ENCODE measurements at places on chromosomes 6 and 20.

DNA sequence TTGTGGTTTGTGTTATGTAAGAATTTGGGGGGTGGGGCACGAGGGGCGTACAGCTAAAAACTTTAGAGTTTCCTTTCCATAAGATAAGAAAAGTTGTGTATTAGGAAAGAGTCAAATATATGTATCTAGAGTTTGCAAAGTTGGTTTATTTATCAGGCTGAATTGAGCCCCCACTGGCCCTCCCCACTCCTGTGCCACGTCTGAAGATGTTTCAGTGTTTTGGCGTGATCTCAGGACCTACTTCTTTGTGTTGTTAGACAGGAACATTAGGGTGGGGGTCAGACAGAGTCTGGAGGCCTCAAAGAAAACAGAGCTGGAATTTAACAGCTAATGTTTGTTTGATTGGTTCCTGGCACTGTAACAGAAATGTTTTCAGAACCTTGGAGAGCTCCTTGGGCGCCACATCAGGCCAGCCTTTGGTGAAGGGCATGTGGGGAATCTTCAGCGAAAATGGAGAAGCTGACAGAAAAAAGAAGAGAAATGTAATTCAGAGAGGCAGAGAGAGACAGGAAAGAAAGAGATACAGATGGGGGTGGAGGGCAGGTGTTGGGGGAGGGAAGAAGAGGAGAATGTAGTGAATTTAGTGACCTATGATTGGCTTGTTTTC, 674 bp downstream of the NRSN1 start:
- no peak for ATAC-seq

- no peak for ATAC-seq
Measured at GRCh38 chr6:49321561-49322072, 141.4 kb downstream of the MMUT start.

DNA sequence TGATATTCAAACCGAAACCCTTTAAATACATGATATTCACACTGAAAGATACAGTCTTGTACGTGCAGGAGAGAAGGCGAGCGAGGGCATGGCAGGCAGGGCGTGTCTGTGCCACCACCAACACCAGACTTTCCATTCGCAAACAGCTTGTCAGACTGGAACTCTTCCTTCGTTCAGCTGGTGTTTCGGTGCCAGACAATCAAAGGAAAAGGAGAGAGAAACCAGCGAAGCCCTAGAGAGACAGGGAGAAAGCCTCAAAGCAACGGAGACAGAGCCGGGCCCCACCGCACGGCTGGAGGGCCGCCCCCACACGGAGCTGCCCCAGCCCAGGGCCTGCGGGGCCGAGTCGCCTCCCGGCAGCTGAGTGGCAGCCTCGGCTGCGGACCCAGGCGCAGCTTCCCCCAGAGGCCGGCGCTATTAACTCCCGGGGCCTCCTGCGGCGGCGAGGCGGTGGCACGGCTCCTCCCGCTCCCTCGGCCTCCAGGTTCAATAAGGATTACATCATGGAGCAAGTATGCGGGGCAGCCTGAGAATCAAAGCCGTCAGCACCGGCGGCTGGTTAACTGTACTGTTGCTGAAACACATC, 32.1 kb upstream of the NR2E1 start:
- ATAC-seq, result peak; percentile 82

DNA sequence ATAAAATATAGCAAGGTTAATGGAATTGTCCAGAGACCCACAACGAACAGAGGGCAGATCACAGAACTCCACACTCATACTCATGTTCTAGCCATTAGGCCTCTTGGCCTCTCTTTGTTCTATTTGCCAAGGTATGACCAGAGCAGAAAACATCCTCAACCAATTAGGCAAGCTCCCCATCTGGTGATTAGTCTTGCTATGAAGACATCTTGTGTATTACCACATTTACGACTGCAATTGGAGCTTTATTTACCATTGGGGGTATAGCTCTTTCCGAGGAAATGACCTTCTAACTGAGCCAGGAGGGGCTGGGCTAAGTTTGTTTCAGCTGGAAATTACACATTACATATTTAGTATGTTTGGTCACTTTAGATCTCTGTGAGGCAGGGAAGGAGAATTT, 593.9 kb downstream of the CD109 start:
- ATAC-seq, result no peak
